Stimulated activated CD8-positive, alpha-beta memory T cell treated with anti-CD3 and anti-CD28 coated beads, Interleukin-4, amount 100 ng/mL, for 1 hour (primary cell): ENCODE measurements at places on chromosomes 4 and X.
A peak's percentile ranks its signal among the peaks of the same experiment; 100 is the strongest.

GRCh38 chrX:39205467-39205866, 404.2 kb downstream of the MID1IP1 start:
- no peak for DNase-seq

DNA sequence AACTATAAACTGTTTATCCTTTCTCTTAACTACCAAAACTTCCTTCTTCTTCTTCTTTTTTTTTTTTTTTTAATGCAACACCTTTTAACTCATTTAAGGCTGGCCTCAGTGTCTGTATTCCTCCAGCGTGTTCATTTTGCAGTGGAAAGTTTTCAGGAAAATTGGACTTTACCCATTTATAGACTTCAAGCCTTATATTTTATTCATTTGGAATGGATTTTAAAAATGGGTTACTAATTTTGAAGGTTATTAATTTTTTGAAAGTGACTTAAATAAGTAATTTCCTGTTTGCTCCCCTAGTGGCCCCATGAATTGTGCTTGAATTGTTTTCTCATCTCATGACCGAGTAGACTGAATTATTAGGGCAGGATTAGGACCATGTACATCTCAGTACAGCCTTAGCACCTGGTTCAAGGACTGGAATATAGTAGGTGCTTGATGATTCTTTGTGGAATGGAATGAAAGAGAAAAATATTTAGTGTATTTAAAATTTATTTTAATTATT, 282.7 kb downstream of the ANKRD50 start:
- no peak for DNase-seq

- no peak for DNase-seq
Measured at GRCh38 chr4:54172156-54172555, 56.9 kb upstream of the PDGFRA start.

GRCh38 chr4:176708771-176709311, 83.9 kb downstream of the VEGFC start:
- DNase-seq = no peak

- DNase-seq = no peak
Measured at GRCh38 chrX:38260231-38260630, 39.6 kb upstream of the SRPX start.

- peak; percentile 39 for DNase-seq
Measured at GRCh38 chrX:102651242-102652011, at the start of gene GPRASP1. Gene GPRASP1 (plus strand): TSS chrX:102651483. CDS start chrX:102653914, 2,431 bp downstream.

DNA sequence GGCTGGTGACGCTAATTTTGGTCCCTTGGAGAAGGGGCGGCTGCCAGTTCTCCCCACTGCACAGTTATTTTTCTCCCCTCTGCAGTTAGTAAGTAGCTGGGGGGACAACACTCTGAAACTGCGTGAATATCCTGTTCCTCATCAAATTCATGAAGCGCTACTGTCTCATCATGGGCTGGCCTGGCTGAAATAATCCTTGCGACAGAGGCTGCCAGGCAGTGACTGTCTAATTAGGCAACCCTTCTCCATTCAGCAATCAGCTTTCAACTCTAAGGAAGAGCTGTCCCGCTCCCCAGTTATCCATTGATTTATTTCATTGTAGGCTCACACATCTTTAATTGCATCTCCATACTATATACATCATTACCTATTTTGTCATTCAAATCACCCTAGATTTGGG, 8.2 kb downstream of the SH3TC1 start:
- DNase-seq = no peak

DNA sequence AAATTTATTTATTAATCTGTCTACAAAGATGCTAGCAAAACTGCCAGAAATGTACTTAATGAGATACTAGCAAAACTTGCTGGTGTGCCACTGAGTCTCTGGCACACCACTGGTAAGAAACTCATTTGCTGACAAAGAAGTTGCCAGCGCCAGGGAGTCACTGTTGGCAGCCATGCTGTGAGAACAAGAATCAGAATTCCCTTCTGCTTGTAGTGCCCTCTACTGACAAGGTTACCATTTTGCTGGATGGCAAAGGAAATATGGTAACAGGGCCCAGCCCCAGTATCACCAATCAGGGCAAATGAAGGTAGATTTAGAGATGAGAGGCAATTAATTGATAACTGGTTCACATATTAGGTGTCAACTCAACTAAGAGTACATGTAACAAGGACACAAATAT, 750.1 kb upstream of the ADGRL3 start:
- DNase-seq = no peak

- no peak for DNase-seq
Measured at GRCh38 chr4:56434599-56435139, 746 bp downstream of the PPAT start.

- no peak for DNase-seq
Measured at GRCh38 chrX:19958552-19959486, 32.0 kb downstream of the BCLAF3 start.

- no peak for DNase-seq
Measured at GRCh38 chrX:136176399-136176825, 29.1 kb downstream of the FHL1 start.

DNA sequence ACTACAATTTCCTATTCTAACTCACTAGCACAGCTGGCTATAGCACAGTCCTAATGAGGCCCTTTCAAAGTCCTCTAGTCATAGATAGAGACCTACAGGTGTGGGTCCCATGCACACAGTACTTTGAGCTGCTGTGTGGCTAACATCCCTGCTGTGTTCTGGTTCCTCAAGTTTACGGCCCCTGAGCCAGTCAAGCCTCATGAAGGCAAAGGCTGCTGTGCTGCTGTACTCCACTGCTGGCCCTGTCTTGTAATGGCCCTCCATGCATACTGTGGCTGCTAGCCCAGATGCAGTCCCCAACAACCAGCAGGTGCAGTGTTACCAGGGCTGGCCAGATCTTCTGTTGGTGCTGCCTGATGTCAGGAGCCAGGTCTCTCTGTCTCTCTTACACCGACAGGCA, 23.4 kb upstream of the ENPEP start:
- DNase-seq = no peak

DNA sequence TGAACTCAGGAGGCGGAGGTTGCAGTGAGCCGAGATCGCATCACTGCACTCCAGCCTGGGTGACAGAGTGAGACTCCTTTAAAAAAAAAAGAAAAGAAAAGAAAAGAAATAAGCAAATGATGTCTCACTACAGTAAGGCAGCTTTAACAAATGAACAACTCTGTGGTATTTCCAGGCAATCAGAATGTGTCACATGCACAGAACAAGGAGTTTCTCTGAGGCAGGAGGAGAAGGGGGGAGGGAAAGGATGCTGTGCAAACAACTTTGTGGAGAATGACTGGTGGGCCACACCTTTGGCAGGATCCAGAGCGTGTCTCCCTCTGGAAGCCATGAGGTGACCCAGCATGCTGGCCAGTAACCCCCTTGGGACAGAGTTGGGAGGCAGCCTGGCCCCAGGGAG, 57.6 kb downstream of the RAI2 start:
- no peak for DNase-seq

- no peak for DNase-seq
Measured at GRCh38 chr4:96016634-96017299, 176.9 kb downstream of the PDHA2 start.

- no peak for DNase-seq
Measured at GRCh38 chr4:151951671-151952050, 190.9 kb upstream of the GATB start.

DNA sequence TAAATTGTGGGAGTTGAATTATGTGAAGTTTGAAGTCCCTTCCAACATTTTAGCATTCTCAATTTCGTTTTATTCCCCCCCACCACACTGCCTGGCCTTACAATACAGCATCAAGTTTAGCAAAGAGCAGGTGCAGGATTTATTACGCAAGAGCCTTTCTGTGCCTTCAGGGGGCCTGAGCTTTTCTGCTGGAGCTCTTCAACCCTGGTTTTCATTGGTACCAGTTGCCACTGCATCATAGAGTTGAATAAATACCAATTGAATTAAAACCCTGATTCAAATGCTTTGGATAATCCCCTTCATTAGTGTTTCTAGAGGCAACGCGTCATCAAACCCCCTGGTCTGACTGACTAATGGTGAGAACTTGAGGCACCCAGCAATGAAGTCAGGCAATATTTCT, 43.6 kb upstream of the KIT start:
- DNase-seq = no peak

- no peak for DNase-seq
Measured at GRCh38 chr4:41129936-41130440, 84.4 kb downstream of the APBB2 start.

DNA sequence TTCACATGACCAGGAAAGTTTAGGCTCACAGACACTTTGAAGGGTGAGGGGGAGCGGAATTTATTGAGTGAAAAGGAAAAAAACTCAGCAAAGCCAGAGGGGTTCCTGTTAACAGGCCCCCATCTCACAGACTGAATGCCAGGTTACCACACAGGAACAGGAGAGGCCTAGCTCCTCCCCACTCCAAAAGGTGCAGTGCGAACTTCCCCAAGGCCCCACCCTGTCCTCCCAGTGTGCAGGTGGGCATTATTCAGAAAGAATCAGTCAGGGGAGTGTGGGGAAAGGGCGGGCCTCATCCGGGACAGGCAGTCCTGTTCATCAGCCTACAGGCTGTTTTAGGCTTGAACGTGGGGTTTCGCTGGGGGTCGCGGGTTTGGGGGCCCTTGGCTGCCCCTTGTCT, 4.0 kb downstream of the OTC start:
- DNase-seq = no peak
